Urothelium cell line (cell line): ENCODE measurements at places on chromosomes 3 and 15.
A peak's percentile ranks its signal among the peaks of the same experiment; 100 is the strongest.

DNA sequence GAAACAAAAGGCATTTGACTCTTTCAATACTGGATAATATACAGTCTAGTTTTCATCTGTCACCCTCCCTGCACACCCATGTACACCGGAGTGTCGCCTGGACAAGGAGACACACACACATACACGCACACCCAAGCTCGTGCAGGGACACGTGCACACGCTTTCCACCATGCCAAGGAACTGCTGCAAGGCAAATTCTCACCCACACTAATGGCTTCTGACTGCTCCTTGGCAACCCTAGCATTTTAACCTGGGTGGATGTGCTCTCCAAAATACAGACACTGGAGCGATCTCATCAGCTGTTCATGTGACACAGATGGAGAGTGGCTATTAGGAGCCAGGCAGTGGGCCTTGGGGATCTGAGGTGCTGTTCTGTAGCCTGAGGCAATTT, 61.6 kb downstream of the MEIS2 start:
- DNase-seq, result no peak

DNA sequence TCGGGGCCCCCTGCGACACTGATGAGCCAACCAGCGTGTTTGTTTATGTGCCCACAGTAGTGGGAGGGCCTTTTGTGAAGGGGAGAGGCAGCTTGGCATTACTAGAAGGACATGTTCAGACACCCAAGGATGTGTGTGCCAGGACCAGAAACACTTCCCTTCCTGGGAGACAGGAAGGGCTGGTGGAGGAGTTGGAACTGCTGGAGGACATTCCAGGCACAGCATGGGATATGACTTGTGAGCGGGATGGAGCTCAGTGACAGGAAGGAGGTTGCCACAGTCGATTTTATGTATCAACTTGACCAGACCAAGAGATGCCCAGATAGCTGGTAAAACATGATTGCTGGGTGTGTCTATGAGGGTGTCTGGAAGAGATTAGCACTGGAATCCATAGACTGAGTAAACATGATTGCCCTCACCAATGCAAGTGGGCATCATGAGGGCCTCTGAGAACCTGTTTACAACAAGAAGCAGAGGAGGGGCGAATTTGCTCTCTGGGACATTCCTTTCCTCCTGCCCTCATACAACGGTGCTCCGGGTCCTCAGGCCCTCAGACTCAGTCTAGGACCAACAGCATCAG, 106.4 kb upstream of the TLE3 start:
- no peak for DNase-seq

- DNase-seq, result no peak
These were observed 220.7 kb downstream of the TBC1D2B start for GRCh38 chr15:77856705-77857346.

GRCh38 chr3:170337420-170337819, 20.1 kb upstream of the SKIL start:
- DNase-seq, result no peak

DNA sequence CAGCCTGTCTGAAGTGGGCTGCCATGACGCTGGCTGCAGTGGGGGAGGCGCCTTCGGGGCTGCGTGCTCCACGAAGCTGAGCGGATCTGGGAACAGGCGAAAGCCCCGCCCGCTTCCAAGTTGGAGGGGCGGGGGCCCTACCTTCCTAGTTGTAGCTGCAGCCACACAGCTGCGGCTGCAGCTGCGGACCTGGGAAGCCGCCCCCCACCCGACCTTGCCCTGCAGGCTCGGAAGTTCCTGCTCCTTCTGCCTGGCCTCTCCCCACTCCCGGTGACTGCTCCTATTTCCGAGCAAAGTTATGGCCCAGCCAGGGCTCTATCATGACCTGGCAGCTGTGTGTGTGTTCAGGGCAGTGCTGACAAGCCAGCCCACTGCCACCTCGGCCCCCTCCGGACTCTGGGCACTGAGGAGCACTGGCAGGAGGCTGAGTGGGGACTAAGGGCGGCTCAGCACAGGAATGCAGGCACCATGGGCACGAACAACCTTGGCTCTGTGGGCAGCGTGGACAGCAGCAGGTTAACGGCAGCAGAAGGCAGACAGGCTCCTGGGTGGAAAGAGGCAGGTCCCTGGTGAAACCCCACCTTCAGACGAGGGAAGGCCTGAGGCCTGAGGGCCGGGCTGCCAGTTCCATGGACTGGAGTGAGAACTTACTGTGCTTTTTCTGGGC, 352.4 kb upstream of the TMCO5A start:
- DNase-seq, result no peak

DNA sequence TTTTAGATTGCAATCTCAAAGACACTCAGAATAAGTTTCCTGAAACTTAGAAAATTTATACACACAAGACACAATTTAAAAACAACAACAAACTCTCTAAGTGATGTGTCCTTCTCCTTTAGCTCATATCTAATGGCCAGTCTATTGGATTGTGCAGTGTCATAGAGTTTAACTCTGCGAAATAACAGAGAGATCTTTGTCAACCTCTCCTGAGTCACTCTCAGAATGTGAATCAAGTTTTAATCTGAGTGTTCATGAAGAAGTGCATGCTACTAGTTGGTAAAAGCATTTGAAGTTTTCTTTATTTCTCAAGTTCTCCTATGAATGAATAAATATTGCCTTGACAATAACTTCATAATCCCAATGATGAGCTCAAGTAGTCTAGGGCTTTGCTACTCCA, 284.5 kb upstream of the DNAJC19 start:
- no peak for DNase-seq

- no peak for DNase-seq
These were observed 145.3 kb downstream of the DNAJB8 start for GRCh38 chr3:128321418-128321817.

- no peak for DNase-seq
These were observed 14.5 kb upstream of the ONECUT1 start for GRCh38 chr15:52804526-52805081.

DNA sequence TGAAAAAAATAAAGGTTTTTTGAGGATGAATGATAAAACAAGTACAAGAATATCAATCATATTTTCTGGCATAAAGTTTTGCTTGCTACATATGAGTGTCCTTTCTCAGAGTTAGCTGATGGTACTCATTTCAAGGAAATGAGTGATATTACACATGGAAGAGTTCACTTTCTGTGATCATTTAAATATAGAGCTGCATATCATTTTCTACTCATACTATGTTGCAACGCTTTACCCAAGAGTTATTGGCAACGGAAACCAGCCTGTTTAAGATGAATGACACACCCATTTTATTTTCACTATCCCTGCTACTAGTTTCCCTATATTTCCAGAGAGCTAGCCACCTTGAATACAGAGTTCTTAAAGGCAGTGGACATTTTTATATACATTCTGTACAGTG, 35.4 kb upstream of the RBMS3 start:
- no peak for DNase-seq

DNA sequence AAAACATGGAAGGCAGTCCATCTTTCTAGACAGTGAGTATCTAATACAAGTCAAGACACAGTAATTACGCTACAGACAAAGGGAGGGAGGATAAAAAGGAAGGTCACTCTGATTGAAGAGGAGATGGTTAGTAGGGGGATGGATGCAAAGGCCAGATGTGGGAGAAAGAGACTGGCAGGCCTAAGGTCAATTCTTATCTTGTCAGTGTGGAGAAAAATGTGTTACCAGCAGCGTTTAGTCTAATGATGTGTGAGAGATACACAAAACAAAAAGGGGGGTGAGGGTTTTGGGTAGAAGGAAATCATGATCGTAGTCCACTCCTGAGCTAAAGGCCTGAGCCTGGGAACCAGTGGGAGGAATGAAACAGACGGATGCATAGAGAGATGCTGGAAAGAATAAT, 46.7 kb downstream of the RFTN1 start:
- no peak for DNase-seq

DNA sequence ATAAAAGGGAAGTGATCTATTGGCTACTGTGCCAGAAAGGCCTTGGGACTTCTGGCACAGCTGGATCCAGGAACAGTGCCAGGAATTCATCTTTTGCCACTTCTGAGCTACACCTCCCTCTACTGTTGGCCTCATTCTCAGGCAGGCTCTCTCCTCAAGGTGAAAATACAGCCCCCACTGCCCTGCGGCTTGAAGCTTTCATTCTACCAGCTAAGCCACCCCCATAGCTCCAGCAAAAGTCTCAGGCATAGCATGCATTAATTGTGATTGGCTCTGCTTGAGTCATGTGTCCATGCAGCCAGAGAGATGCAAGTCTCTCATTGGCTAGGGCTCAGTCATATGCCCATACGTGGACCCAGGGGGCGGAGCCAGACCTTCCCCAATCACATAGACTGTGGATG, 142.4 kb downstream of the TPRA1 start:
- DNase-seq, result no peak

GRCh38 chr15:49492151-49492550, 69.1 kb downstream of the FGF7 start:
- no peak for DNase-seq

GRCh38 chr3:132803889-132804288, 81.7 kb upstream of the NPHP3 start:
- peak; percentile 23 for DNase-seq

- DNase-seq, result peak; percentile 54
These were observed 45.6 kb upstream of the FSTL1 start for GRCh38 chr3:120496278-120497002.

- no peak for DNase-seq
These were observed 171.3 kb upstream of the GADL1 start for GRCh38 chr3:31065765-31066164.

DNA sequence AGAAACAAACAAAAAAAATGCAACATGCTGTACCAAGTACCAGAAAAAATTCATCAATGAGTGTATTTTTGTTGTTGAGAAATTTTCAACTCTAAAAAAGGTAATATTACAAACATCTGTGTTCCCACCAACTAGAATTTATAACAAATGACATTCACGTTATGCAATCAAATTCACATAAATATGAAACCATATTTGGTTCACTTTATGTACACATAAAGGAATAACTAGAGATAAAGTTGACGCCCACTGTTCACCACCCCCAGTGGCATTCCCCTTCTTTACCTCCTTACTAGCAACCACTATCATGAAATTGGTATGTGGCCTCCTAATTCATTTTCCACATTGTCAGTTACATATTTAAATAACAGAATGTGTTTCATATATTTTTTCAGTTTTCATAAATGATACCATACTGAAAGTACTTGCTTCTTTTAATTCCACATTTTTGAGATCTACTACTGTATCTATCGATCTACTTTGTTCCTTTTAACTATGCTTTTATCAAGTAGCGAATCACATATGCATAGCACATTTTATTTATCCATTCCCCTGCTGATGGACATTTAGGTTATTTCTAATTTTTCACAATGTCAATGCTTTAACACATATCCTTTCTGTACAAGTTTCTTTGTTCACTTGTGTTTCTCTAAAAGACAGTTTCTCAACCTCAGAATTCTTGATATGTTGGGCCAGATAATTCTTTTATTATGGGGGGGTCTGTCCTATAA, 34.5 kb downstream of the TBC1D5 start:
- no peak for DNase-seq

DNA sequence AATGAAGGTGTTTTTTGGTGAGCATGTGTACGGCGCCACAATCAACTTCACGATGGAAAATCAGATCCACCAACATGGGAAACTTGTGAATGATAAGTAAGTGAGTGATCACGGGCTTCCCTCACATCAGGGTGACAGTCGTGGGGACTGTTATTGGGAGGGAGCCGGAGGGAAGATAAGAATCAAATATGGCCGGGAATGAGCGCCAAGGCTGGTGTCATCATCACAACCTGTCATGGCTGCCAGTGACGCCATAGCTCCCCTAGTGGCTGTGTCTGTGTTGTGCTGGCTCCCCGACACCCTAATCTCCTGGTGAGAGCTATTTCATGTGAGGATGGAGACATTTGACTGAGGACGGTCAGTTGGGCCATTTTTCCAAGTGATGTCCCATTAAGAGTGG, 168.5 kb downstream of the SV2B start:
- no peak for DNase-seq

DNA sequence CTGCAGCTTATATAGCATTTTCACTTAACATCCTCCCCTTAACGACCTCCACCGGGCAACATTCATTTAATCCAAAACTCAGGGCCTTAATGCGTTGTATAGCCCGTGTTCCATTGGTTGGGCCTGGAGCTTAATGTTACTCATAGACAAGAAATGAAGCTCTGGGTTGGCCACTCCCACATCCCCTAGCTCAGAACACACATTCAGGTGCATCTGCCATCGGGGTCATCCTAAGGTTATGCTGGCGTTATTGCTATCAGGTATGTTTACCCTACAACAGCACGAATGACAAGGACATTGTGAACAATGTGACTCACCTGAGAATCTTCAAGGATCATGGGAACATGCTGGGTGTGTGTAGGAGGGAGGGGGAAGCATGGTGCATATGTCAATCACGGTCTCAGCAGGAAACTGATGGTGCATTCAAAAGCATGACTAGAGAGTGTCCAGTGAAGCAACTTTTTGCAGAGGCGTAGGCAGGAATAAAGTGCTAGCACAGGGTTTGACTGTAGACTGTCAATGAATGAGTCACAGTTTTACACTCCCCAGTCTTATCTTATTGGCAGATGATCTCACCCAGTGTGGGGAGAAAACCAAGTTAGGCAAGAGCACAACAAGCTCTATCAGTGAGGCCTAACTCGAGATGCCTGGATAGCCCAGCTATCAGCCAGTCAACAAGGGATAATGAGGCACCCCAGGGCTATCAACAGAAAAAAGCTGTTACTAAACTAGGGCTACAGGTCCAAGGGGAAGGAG, 402.1 kb upstream of the MCTP2 start:
- DNase-seq, result peak; percentile 75

DNA sequence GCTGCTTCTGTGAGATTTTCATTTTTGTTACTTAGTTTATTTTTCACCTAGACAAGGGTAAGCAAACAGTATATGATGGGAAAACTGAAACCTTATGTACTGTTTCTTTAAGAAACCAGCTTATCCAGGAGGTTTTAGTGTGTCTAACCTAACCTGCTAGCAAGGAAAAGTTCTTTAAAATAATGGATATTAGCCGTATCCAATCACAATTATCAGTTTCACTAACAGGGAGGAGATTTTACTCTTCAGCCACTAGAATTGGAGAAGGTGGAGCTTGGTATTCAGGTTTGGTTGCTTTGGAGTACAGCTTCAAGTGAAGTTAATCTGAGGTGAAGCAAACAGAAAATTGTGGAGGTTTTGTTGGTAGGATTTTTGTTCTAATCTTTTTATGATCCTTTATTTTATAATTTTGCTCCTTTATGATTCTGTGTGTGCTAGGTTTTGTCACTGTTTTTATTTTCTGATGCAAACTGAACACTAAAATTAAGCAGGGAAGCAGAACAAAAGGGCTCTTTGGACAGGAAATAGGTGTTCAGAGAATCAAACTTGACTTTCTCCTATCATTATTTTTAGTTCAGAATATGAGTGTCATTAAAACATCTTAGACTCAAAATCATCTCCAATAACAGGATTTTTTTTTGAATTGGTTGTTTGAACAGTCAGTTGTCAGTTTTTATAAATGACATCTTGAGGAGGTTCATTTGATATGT, 13.0 kb downstream of the ZFAND6 start:
- DNase-seq, result peak; percentile 64
